Activated CD4-positive, alpha-beta T cell treated with anti-CD3 and anti-CD28 coated beads, Interleukin-2, amount 10 ng/mL, durations not matched to agents 24 days and 14 days (primary cell): ENCODE measurements at places on chromosomes 6 and 20.

GRCh38 chr6:88114838-88115237, 51.3 kb downstream of the CNR1 start:
- no peak for DNase-seq

DNA sequence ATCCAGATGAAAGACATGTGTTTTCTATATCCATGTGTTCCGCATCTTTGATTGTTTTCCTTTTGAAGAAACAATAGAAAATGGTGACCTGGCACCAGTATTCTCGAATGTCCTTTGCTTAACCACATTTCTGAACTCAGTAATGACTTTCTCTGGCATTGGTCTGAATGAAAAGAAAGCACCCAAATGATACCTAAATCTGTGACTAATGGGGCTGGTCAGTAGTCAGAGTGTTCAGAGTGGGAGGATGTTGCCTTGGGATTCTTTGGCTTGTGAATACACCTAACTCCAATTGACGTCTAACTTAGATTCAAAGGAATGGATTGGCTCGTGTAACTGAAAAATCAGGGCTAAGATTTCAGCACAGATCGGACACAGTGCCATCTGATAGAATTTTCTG, 27.1 kb downstream of the PARD6B start:
- no peak for DNase-seq

DNA sequence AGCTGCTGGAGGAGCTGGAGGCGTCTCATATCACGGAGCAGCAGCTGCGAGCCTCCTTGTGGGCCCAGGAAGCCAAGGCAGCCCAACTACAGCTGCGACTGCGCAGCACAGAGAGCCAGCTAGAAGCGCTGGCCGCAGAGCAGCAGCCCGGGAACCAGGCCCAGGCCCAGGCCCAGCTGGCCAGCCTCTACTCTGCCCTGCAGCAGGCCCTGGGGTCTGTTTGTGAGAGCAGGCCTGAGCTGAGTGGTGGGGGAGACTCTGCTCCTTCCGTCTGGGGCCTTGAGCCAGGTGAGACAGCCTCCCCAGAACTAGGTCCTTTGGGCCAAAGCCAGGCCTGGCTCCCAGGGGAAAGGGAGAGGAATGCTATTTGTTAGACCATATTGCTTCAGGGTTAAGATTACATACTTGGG, 31.7 kb downstream of the C20orf173 start:
- DNase-seq, result no peak

DNA sequence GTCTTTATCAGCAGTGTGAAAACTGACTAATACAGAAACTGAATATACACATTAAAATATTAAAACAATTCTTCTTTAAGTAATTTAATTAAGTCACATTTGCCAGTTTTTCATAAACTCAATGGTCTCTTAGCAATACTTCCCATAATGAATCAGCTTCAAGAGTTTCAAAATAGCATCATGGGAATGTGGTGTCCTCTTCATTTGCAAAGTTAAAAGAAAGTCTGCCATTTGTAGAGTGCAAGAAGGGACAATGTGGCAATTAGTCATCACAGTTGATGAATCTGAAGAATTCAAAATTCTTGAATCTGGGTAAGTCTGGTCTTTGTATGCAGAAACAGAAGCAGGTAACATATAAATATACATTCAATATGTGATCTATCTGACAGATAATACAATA, 38.7 kb downstream of the SYNE1 start:
- no peak for DNase-seq

GRCh38 chr6:157849288-157850017, 26.4 kb downstream of the SNX9 start:
- DNase-seq, result no peak

DNA sequence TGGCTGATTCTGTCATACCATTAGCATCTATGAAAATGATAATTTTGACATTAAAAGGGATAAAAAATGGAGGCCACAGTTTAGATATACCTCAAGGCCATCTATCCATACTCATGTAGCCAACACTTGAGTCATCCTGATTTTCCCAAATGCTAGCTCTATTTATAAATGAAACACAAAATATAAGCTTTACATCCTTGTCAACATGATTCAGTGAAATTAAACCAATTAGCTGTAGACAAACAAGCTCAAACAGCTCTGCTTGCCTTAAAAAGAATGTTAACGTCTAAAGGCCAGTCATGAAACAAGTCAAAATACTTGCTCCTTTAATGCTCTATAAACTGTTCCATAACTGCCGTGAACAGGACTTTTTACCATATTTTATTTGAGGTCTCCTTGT, 40.3 kb downstream of the ABRACL start:
- no peak for DNase-seq

DNA sequence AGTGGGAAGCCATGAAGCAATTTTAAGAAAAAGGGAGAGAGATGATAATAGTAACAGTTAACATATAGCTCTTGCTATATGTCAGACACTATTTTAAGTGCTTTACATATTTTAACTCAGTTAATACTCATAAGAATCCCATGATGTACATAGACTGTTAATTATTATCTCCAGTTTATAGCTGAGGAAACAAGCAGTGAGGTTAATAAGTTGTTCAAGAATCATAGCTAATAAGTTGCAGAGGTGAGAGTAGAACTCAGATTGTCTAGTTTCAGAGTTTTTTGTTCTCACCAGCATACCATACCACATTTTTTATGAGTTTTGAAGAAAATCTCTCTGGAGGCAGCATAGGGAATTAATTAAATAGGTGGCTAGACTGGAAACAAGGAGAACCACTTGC, 144.6 kb upstream of the MMS22L start:
- DNase-seq, result no peak

- DNase-seq, result peak; percentile 56
Observed at GRCh38 chr20:34553366-34553867, 5.1 kb upstream of the MAP1LC3A start.

DNA sequence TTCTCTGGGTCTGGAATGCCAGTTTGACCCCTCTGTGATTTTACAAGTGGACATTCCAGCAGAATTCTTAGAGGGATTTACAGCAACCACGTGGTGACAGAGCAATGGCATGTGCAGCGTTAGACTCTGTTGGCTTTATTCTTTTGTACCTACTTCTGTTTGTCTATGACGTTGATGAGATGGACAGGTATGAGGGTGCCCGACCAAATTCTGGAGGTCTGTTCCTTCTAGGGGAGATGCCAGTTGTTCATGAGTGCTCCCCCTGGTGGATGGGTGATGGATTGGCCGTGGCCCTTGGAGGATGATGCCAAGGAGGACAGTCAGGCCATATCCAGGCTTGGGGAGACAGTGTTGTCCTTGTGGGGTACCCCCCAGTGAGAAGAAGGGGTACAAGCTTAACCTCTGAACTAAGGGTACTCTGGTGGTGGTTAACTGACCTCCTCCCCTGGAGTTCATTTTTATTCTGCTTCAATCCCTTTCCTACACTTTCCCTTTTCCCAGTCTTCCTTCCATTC, 198.6 kb downstream of the DTNBP1 start:
- peak; percentile 86 for DNase-seq
